ENCODE measurements at places on chromosomes 6 and 20.
A peak's percentile ranks its signal among the peaks of the same experiment; 100 is the strongest.

DNA sequence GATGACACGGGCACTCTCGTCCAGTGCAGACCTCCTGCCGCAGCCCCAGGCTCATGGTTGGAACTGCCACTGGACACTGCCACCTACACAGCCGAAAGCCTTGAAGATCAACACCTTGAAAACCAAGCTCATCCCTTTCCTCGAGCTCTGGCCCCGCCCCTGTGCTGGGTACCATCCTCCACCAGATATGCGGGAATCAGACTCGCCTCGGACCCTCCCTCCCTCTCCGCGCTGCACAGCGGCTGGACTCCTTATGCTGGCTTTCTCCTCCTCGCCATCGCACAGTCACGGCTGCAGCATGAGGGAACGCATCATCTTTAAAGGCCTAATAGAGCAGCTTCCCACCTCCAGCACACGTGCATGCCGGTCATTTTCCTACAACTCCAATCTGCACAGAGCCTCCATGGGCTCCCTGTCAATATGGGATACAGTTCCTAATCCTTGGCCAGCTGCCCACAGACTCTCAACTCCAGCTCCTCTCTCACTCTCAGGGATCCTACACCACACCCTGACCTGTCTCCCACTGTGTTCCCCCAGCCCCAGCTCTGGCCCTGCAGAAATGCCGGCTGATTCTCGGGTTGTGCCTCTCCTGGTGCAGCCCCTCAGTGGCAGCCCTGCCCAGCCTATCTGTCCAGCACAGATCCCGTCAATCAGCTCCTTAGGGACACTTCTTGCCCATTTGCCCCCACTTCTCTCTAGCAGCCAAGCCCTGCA is 23.2 kb downstream of the TXNDC5 start:
- DNase-seq: no peak

- no peak for DNase-seq
Measured at GRCh38 chr6:28659250-28659566, 133.5 kb downstream of the GPX5 start.

GRCh38 chr6:13413900-13414555 is 73.4 kb downstream of the GFOD1 start:
- DNase-seq: peak; percentile 58

DNA sequence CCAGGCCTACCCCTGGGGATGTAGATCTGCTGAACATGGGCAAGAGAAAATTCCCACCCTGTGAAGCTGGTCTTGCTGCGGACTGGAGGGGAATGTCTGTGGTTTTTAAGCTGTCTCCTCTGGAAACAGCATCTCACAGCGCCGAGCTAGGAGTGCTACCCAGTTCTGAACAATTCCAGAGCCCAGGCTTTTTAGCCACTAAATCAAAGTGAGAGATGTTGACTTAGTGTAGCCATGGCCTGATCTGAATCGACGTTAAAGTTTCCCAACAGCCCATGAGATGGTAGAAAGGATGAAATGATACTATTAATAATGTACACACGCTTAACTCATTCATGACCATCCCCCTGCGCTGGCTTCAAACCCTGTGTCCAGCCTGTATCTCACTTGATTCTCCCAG is 63.7 kb downstream of the KCNB1 start:
- no peak for DNase-seq

DNA sequence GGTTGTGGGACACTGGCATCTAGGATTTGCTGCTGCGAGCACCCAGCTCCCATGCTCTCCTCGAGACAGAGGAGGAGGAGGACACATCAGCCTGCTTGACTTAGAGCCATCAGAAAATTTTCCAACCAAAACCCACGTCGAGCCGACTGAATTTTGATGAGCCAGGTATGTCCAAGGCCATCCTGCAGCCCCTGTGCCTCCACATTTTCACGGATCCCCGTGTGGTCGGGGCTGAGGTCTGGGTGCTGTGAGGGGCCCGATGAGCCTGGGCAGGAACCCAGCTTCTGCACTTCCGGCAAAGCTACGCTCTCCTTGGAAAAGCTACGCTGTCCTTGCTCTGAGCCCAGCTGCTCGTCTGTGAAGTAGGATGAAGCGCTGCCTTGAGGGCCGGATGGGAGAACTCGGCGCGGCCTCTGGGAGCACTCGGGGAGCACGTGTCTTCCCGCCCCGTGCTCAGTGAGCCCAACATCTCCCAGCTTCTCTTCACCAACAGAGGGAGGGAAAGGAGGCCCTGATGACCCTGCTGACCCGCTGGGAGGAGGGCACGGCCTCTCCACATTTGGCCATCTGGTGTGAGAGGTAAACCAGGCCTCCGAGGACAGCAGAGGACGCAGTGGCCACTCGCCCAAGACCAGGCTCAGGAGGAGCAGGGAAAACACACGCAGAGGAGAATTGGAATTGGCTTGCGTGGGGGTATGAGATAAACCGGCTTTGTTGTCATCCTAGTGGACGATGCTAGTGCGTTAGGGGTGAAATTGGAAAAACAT is 33.9 kb downstream of the PSMG4 start:
- no peak for DNase-seq

DNA sequence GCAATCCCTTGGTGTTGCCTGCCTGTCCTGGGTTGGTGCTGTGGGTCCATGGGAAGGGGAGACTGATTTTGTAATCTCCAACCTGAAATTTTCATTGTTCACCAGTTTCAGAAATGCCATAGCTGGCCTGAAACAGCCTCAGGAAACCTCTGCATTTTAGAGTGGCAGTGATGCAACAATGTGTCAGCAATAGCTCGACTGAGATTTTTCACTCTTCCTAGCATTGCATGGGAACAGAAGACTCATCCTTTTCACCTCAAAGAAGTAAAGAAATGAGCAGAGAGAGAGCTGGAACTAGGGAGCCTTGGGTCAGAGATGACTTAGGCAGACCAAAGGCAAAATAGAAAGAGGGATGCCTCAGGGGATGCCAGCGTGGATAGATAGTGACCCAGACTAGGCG is 23.7 kb upstream of the TMEM14A start:
- no peak for DNase-seq

- peak; percentile 57 for DNase-seq
Measured at GRCh38 chr6:42251911-42252637, 34.4 kb upstream of the MRPS10 start.

DNA sequence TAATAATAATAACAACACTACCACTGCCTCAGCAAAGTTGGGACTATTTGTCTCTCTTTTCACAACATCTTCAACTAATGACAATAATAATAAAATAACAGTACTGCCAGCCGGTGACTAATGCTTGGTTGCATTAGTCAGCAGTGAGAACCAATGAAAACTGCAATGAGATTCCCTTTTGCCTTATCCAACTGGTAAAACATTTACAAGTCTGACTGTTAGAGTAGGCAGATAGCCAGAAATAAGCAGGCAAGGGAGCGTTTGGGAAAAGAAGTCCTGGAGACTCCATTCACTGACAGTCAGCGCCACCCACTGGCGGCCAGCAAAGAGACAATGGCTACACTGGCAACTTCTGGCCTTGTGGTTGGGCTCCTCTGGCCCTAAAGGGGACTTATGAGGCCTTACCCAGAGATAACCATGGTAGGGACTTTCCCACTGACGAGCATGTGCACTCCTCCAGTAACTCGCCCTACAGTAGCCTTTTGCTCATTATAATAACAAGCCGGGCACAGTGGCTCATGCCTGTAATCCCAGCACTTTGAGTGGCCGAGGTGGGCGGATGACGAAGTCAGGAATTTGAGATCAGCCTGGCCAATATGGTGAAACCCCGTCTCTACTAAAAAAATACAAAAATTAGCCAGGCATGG is 3.4 kb upstream of the NSFL1C start:
- DNase-seq: peak; percentile 99

- no peak for DNase-seq
Measured at GRCh38 chr20:62460678-62461077, 15.1 kb downstream of the GATA5 start.

DNA sequence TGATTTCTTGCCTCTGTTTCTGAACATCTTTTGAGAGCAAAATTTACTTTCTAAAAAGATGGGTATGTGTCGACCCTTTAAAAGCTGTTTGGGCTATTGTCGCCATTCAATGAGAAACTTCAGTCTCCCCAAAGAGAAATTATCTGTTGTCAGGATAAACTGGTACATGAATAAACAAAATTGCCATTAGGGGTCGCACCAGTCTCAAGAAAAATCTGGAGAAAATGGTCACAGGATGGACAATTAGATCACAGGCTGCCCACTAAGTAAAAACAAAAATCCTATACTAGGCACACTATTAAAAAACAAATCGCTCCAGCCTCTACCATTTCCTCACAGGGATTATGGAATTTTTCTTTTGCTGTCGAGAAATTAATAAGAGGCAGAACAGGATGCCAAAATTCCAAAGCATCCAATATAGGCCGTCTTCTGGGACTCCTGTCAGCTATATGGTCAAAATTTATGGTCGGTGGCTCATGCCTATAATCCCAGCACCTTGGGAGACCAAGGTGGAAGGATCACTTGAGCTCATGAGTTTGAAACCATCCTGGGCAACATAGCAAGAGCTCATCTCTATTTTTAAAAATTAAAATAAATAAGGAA is 5.5 kb upstream of the HLA-E start:
- DNase-seq: peak; percentile 80

GRCh38 chr6:16927205-16927604 is 165.9 kb upstream of the ATXN1 start:
- no peak for DNase-seq

DNA sequence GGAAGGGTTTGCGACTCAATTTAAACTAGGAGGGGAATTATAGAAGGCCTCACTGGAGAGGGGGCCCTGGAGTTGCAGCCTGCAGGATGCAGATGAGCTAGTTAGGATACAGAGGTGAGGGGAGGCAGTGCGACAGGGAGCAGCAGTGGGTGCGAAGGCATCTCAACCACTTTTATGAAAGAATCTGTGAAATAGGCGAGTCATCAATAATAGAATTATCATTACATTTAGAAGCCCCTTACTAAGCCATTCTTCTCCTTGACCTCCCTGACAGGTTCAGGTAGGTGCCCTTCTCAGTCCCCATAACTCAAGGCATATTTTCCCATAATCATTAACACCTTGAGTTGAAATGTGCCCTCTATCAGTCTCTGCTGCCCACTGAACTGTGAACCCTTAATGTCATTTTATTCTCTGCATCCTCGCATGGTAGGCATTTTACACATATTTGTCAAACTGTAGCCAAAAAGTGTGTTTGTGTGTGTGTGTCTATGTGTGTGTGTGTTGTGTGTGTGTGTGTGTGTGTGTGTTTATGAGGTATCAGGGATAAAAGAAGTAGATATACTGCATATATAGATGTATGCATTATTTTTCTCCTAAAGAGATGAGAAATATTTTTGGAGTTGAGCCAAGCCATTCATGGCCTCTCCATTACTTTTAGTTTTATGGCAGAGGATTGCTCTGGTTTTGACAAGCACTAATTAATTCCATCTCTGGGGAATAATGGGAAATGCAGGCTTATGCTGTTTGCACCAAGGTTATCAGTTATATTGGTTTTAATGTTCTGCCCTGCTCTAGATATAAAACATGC is 898.8 kb downstream of the KIF16B start:
- DNase-seq: peak; percentile 43

- DNase-seq: no peak
Measured at GRCh38 chr20:61570646-61571195, 318.7 kb downstream of the CDH4 start.

- no peak for DNase-seq
Measured at GRCh38 chr6:19391926-19392325, 445.2 kb upstream of the ID4 start.

- no peak for DNase-seq
Measured at GRCh38 chr20:1121429-1121828, 3.0 kb downstream of the PSMF1 start.

DNA sequence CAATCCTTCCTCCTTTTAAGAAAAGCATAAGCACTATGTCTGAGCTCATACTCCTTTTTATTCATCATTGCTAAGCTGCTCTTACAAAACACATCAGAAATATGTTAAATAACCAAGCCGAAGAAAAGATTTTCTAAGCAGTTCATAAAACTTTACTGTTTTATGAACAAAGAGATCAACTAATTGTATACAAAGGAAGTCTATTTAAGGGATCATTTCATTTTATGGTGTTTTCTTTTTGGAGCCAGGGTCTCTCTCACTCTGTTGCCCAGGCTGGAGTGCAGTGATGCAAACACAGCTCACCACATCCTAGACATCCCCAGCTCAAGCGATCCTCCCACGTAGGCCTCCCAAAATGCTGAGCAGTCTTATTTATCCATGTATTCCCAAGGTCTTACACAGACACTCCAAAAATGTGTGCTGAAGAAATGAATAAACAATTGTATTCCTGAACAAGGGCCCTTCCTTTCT is 9.3 kb downstream of the NUDT3 start:
- DNase-seq: peak; percentile 95

DNA sequence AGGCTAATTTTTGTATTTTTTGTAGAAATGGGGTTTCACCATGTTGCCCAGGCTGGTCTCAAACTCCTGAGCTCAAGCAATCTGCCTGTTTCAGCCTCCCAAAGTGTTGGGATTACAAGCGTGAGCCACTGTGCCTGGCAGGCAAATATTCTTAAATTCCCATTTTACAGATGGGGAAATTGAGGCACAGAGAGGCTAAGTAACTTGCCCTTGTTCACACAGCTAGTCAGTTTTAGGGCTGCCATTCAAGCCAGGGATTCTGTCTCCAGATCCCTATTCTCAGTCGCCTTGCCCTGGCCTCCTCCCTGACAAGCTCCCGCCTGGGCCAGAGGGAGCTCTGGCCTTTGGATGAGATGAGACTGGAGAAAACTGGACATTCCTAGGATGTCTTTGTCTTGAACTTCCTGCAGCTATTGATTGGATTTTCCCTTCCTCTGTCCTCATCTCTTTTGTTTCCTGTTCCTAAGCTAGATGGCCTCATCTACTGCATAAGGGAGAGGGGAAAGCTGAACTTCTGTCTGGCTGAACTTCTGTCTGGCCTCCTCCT is 90.5 kb downstream of the NDUFAF5 start:
- no peak for DNase-seq

DNA sequence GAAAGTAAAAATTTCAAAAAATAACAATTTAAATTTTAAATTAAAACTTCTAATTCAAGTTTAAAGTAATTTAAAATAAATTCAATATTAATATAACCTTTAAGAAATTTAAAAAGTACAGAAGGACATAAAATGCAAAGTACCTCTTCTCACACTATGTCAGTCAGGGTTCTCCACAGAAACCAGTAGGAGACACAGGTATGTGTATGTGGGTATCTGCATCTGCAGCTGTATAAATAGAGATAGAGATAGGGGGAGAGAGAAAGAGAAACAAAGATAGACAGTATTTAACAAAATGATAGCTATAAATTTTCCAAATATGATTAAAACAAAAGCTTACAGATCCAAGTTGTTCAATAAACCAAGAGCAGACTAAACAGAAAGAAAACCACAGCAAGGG is 190.8 kb downstream of the ERMARD start:
- DNase-seq: no peak

DNA sequence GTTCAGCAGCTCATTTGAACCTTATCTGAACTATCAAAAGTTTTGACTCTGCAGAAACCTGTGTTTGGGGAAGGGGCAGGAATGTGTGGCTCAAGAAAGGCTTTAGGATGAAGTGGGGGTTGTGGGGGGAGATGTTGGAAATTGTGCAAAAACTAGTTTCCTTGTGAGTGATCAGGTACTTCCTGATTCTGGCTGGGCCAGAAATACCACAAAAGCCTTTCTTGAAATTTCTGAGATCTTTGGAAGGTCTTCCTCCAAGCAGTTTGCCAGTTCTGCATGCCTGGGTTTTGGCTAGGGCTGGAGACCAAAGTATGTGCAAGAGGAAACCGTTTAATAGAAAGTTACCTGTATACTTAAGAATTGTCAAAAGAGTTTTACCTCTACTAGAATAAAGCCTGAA is 116.6 kb downstream of the BMP2 start:
- DNase-seq: no peak

- DNase-seq: peak; percentile 56
Measured at GRCh38 chr20:13819885-13820645, 35.2 kb downstream of the NDUFAF5 start.

GRCh38 chr20:3698591-3699001 is 13.8 kb downstream of the SIGLEC1 start:
- DNase-seq: no peak

GRCh38 chr20:40749985-40750506 is 61.0 kb upstream of the MAFB start:
- DNase-seq: peak; percentile 60

Measured in fibroblast of villous mesenchyme (primary cell).